ENCODE measurements at places on chromosomes 1 and 21.

DNA sequence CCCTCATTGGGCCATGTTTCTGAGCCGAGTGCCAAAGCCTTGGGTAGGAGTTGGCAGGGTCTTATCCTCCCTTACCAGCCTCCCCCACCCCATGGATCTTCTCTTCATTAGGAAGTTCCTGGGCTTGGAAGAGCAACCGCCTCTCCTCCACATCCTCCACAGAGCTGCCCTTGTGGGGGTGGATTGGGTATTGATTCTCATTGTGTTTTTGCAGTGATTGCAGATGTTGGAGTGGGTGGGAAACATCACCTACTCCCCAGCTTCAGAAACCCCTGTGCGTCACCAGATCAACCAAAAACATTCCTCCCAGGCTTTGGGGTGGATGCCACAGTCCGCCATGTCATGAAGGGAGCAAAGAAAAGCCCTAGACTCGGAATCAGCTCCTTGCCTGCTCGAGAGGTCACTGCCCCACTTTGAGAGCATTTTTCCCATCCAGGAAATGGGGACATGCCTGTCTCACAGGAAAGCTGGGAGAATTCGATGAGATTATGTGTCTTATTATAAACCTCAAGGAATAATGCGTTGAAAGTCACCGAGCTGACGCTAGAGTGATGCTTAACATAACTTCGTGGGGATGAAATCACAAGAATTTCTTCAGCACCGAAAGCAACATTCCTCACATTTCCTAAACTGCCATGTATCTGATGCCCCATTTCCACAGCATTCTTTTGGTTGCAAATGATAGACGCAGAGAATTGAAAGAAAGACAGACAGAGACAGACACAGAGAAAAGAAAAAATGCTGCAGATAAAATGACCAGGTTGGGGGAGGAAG lies 44.7 kb upstream of the ZBTB40 start:
- DNase-seq = no peak

DNA sequence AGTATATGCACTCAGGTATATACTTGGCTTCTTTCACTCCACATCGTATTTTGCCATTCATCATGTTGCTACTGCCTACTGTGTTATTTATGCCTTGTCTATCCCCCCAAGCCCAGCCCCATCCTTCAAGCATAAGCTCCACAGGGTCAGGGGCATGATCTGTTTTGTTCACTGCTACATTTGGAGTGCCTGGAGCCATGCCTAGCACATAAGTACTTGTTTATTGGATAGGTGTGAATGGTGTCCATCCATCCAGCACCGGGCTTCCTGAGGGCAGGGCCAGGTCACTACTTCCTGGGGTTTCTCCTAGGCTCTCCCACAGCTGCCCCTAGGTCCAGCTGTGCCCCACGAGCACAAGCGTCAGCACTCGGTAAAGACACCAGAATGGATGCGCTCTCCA lies 289.0 kb upstream of the VAMP3 start:
- no peak for DNase-seq

GRCh38 chr1:154129391-154129970 lies 25.4 kb downstream of the NUP210L start:
- DNase-seq = no peak

DNA sequence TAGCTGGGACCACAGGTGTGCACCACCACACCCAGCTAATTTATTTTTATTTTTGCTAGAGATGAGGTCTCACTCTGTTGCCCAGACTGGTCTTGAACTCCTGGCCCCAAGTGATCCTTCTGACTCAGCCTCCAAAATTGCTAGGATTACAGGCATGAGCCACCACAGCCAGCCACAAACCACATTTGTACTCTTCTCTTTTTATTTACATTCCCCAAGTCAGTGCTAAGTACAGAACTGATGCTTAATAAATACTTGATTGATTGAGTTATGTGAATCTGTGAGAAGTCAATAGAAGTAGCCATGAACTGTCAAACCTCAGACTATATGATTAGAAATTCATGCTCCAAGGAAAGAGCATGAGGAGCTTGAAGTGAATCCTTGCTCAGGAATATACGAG lies 48.5 kb upstream of the S1PR1 start:
- no peak for DNase-seq

GRCh38 chr1:233673261-233673946 lies 59.5 kb downstream of the KCNK1 start:
- no peak for DNase-seq

- no peak for DNase-seq
Observed at GRCh38 chr1:232145768-232146167, 484.2 kb downstream of the SIPA1L2 start.

GRCh38 chr1:19375631-19376400 lies 63.7 kb downstream of the SLC66A1 start:
- DNase-seq = no peak

- peak; percentile 57 for DNase-seq
Observed at GRCh38 chr1:151945725-151946722, 36.7 kb upstream of the THEM4 start.

GRCh38 chr21:36223451-36223850 lies 66.8 kb downstream of the DOP1B start:
- DNase-seq = no peak

GRCh38 chr1:232196042-232196441 lies 433.9 kb downstream of the SIPA1L2 start:
- no peak for DNase-seq

GRCh38 chr1:154553056-154554030 lies 5.1 kb downstream of the UBE2Q1 start:
- no peak for DNase-seq

GRCh38 chr1:117368116-117369108 lies 1.2 kb downstream of the MAN1A2 start:
- no peak for DNase-seq

- DNase-seq = no peak
Observed at GRCh38 chr1:22426781-22427180, 24.9 kb upstream of the ZBTB40 start.

DNA sequence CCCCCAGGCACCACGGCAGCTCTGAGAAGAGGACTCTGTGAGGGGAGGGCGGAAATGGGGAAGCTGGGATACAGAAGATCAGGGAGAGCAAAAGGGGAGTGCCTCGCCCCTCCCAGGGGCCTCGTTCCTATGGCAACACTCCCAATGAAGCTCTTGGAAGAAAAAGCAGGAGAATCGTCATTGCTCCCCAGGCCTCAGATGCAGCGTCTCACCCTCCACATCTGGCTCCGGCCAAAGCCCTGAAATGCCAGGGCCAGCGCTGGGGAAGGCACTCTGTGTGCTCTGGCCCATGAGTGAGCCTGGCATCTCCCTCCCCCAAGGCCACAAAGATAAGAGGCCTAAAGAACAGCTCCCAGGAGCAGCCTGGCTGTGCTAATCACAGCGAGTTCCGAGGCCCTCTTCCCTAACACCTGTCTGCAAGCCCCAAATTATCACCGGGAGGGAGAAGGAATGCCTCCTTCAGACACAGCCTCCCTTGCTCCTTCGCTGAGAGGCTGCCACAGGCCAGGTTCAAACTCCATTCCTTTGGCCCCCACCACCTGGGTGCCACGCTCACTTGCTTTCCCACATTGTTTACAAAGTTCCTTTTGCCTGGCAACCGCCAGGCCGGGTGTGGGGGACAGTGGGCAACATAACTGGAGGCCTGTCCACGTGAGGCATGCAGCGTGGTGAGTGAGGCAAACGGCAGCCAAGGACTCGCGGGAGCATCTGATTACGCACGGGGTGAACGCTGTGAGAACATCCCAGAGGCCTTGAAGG lies 27.8 kb downstream of the ECE1 start:
- no peak for DNase-seq

DNA sequence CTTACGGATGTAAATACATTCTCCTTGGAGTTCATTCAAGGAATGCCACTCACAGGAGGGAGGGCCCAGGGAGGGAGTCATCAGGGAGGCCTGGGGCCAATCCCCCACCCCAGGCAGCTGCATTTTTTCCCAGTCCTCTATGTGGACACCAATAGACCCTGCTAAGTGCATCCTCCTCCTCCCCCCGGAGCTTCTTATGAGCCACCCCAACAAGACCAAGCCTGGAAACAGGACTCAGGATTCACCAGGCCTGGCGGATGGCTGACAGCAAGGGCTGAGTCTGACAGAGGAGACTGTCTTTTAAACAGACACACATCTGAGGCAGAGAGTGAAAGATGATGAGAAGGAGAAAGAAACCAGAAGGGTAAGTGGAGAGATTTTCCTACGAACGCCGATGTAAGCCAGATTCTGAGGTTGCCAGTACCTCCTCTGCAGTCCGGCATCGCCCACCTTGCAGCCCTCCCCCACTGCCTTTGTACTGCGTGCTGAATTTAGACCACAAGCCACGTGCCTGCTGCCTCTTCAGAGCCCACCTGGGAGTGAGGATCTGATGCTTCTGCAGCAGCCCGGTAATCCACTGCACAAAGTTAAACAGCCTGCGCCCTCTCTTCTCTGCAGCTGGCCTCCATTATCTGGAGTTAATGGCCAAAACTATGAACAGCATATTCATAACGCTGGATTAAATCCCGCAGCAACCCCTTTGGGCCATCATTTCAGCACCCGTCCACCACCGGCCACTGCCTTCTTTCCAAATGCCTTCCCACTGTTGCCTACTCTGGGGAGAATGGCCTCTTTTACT lies 17.6 kb upstream of the SFPQ start:
- peak; percentile 34 for DNase-seq

DNA sequence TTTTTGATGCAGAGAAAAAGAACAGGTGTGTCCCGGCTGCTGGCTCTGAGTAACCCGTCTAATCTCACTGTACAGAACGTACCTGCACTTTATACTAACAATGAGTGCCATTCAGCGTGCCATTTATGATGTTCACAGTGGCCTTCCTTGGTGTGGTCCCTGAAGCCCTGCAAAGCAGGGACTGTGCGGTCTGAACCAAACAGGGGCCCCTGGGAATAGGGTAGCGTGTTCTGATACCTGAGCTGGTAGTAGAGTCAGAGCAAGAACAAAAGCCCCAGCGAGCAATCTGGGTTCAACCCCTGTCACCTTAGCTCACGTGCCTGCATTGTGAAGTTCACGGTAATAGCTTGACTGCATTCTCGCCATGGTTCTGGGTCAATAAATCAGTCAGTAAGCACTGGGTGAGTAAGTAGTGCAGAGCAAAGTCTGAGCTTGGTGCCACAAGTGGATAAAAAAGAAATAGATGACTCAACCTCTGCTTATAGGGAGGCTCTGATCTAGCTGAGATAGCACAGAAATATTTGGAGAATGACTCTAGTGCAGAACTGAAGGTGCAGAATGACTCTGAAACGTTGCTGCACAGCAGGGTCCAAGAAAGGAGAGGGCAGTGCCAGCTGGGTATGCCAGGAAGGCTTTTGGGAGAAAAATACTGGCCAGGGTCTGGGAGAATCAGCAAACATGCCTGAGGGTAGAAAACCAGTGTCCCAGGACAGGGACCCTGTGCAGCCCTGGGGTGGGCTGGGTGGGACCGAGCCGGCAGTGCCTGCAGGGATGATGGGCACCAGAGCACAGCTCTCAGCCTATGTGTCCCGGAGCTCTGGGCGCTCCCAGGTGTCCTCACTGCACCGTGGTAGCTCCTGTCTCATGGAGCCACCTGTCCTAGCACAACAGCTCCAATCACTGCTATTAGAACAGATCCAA lies 125.9 kb downstream of the RHOU start:
- DNase-seq = no peak

DNA sequence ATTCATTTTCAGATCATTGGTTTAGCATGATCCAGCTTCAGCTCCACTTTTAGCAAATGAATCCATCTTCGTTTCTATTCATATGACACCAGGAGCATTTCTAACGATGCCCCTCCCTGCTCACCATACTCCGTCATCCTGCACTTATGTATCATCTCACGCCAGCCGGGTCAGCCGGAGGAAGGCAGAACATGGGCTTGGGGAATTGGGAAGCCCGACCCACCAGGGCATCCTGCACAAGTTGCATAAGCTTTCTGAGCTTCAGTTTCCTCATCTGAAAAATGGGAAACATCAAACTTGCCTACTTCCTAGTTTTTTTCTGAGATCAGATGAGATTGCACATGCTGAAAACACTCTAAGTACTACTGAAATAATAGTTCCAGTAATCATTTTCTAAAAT lies 194.7 kb downstream of the AK5 start:
- no peak for DNase-seq

GRCh38 chr1:47710329-47711071 lies 272.7 kb downstream of the FOXD2 start:
- DNase-seq = peak; percentile 97

- no peak for DNase-seq
Observed at GRCh38 chr1:101203820-101204540, 32.8 kb upstream of the S1PR1 start.

- DNase-seq = no peak
Observed at GRCh38 chr1:208007938-208008342, 97.0 kb upstream of the CD34 start.

GRCh38 chr1:68175621-68176398 lies 56.5 kb downstream of the WLS start:
- no peak for DNase-seq

- DNase-seq = no peak
Observed at GRCh38 chr1:156549831-156550230, 22.5 kb downstream of the IQGAP3 start.

DNA sequence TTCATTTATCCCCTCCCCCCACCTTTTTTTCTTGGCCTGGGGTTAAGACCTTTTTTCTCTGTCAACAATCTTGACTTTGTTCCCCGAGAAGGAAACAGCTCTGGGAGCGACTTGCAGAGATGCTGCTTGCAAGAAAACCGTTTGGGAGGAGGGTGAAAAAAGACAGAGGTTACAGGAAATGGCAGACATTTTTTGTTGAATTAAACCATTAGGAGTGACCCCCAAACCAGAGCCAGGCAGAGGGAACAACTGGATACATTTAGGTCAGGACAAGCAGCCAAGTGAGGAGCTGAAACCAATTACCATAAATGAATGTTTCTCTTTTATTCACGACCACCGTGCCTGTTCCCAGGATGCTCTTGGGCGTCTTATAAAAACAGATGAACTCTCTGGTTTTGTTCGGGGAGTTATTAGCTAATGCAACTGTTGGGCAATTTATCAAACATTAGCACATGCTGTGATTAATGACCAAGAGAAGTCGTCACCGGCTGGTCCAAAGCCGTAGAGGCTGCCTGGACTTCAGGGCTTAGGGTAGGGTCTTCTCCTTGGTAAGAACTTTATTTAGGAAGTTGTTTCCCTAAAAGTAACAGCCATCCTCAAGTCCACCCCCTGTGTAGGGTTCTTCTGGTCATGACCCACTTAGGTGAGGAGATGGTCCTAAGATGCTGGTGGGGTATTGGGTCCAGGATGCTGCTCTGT lies 141.0 kb downstream of the FOXD2 start:
- DNase-seq = no peak

DNA sequence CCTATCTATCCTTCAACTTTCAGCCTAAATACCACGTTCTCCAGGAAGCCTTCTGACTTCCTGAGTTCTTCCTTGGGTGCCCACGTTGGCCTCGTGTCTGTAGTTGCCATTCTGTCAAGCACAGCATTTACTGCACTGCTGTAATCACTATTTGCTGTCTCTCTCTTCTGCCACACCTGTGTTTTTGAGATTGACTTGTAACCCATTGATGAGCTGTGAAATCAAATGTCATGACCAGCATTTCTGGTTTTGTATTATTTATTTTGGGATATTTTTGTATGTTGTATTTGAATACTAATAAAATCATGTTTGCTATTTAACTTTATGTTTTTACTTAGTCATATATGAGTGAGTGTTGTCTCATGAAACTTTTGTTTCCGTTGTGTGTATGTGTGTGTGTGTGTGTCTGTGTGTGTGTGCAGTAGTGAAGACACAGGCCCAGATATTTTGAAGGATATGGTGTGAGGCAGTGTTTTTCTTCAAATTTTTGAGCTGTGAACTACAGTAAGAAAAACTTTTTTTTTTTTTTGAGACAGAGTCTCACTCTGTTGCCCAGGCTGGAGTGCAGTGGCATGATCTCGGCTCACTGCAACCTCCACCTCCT lies 126.2 kb upstream of the SERBP1 start:
- no peak for DNase-seq

GRCh38 chr1:206430031-206430983 lies 40.0 kb upstream of the IKBKE start:
- DNase-seq = no peak

GRCh38 chr1:31498376-31499040 lies 77.8 kb upstream of the TINAGL1 start:
- DNase-seq = no peak
